ENCODE measurements at places on chromosomes 11 and 22.

GRCh38 chr22:48459859-48460823, 1367.5 kb downstream of the BRD1 start:
- DNase-seq = no peak

DNA sequence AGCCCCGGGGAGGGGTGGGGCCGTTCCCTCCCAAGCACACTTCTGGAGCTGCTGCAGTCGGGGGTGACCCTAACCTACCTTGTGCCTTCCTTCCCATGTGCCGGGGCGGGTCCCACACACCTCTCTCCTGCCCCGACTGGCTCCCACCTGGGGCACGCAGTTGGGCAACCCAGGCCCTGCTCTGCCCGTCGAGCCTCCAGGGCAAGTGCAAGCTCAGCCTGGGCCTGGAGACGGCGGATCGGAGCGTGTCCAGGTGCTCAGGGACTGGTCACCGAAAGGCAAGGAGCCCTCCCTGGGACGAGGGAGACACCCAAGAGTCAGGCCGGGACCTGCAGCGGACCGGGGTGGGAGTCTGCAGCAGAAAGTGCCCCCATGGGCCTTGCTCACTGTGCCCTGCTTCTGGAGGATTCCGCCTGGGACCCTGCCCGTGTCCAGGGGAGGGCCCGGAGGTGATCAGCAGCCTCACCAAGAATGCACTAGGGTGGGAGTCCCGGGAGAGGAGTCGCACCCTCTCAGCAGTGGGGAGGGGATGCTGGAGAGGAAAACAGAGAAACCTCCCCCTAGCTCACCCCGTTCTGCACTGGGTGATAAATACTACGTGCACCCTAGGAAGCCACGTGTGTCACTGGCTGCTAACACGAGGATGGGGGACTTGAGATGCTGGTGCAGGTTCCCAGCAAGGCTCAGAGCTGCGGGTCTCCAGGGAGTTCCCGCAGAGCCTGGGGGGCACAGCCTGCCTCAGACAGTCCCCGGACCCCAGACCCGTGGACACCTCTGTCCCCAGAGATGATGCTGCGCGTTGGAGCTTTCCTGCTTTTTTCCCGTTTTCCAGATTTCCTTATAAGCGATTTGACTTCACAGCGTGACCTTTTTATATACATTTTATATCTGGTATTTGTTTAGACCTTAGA, 5.2 kb upstream of the GATD1 start:
- DNase-seq = no peak

- DNase-seq = no peak
Observed at GRCh38 chr22:49713003-49713402, 114.7 kb downstream of the BRD1 start.

DNA sequence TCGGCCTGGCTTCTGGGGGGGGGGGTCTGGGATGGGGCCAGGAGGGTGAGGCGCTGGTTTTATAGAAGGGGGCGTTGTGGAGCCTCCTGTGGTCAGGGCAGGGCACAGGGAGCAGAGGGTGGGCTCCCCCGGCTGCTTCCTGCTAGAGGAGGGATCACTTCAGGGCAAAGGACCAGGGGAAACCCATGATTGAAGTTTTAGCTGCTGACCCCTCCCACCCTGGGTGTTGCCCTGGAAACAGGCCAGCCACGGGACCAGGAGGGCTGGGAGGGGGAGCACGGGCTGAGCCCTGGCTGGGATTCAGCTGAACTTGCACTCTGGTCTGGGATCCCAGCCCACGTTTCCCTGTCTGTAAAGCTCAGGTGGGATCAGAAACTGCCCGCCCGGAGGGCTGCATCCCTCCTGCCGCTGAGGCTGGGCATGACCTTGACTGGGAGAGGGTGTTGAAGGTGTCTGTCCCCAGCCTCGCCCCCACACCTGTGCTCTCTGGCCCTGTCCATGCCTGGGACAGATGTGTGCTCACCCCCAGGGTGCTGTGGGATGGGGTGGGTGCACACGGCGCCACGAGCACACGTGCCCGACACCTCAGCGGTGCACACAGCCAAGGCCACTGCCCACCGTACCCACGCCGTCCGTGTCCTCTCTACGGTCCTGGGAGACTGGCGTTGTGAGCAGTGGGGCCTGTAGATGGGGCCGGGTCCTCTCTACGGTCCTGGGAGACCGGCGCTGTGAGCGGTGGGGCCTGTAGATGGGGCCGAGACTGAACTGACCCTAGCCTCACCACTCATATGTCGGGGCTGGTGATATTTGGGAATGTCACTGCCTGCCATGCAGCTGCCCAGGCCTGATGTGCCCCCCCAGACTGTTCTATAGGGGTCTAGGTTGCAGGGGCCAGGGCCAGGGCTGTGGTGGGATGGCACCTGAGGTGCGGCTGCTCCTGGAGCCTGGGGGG, 2.3 kb downstream of the TSPAN4 start:
- no peak for DNase-seq

GRCh38 chr22:28015676-28016601, 96.9 kb upstream of the PITPNB start:
- DNase-seq = no peak
